ENCODE measurements at places on chromosomes 5 and 9. TPM values are rescaled to one million over a fixed set of nuclear protein-coding genes. Genes with fewer than 3 reads are reported as not detected.
A peak's percentile ranks its signal among the peaks of the same experiment; 100 is the strongest.

MARCOL gene
- total RNA-seq = not detected

C9orf85 gene
- total RNA-seq = 6.3 TPM

MRPL22 gene
- 78.4 TPM for total RNA-seq

OMD gene
- total RNA-seq = 6.4 TPM

MLANA gene
- total RNA-seq = not detected

DMRT2 gene
- total RNA-seq = not detected

HRCT1 gene
- 6.2 TPM for total RNA-seq

FBN2 gene
- 34.1 TPM for total RNA-seq

UBE2QL1 gene
- total RNA-seq = 25.5 TPM

DND1 gene
- total RNA-seq = 0.47 TPM

PDE8B gene
- total RNA-seq = 5.9 TPM

NR5A1 gene
- not detected for total RNA-seq

TMEM215 gene
- not detected for total RNA-seq

PCDHB3 gene
- total RNA-seq = 0.77 TPM

GRCh38 chr9:4987961-4988421 lies 2.9 kb downstream of the JAK2 start:
- no peaks in the 10 kb centered on the region for H3K27me3 ChIP-seq
- H3K4me1 ChIP-seq = peaks cover 67% of the 10 kb centered on the region
- DNase-seq = no peak

DNA sequence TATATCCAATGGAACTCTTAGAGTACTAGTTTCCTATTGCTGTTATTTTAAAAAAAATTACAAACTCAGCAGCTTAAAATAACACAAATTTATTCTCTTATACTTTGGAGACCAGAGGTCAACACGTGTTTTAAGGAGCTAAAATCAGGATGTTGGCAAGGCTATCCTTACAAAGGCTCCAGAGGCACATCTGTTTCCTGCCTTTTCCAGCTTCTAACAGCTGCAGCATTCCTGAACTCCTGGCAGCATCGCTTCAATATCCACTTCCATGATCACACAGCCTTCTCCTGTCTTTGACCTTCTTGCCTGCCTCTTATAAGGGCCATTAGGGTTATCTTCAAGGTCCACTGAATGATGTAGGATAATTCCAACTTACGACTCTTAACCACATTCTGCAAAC lies 92.2 kb upstream of the CCNG1 start:
- H3K4me3 ChIP-seq = no peak overlapping the region
- no peaks in the 10 kb centered on the region for H3K27me3 ChIP-seq
- peaks cover 2% of the 10 kb centered on the region for H3K4me1 ChIP-seq
- H3K27ac ChIP-seq = no peak overlapping the region

- H3K4me3 ChIP-seq = no peak overlapping the region
- H3K27ac ChIP-seq = peak overlapping the region; percentile 71
- peak; percentile 41 for DNase-seq
- no peaks in the 10 kb centered on the region for H3K27me3 ChIP-seq
- H3K4me1 ChIP-seq = peaks cover 34% of the 10 kb centered on the region
- no peaks in the 10 kb centered on the region for H3K36me3 ChIP-seq
Observed at GRCh38 chr9:89755821-89756220, 151.0 kb downstream of the GADD45G start.

DNA sequence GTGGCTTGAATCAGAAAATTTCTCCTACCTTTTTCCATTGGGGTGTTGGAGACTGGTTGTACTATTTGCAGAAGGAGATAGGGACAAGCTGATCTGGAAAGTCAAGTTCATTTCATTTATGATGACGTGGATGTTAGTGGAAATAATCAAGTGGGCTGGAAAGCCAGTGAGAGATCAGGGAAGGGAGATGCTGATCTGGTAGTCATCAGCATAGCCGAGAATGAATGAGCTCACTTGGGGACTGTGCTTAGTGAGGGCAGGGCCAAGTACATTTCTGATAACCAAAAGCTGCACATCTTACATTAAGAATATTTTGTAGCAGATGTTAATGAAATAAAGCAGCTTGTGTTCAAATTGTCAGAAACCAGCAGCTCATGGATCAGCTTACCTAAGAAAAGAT lies 12.1 kb downstream of the MAN2A1 start:
- no peak overlapping the region for H3K4me3 ChIP-seq
- H3K27me3 ChIP-seq = no peaks in the 10 kb centered on the region
- no peaks in the 10 kb centered on the region for H3K36me3 ChIP-seq
- H3K4me1 ChIP-seq = peaks cover 27% of the 10 kb centered on the region
- DNase-seq = no peak

GRCh38 chr5:168147568-168148360 lies 143.7 kb upstream of the WWC1 start:
- H3K27me3 ChIP-seq = no peaks in the 10 kb centered on the region
- peak overlapping the region; percentile 69 for H3K27ac ChIP-seq
- DNase-seq = no peak
- no peaks in the 10 kb centered on the region for H3K36me3 ChIP-seq
- H3K4me3 ChIP-seq = no peak overlapping the region
- H3K4me1 ChIP-seq = peaks cover 41% of the 10 kb centered on the region

DNA sequence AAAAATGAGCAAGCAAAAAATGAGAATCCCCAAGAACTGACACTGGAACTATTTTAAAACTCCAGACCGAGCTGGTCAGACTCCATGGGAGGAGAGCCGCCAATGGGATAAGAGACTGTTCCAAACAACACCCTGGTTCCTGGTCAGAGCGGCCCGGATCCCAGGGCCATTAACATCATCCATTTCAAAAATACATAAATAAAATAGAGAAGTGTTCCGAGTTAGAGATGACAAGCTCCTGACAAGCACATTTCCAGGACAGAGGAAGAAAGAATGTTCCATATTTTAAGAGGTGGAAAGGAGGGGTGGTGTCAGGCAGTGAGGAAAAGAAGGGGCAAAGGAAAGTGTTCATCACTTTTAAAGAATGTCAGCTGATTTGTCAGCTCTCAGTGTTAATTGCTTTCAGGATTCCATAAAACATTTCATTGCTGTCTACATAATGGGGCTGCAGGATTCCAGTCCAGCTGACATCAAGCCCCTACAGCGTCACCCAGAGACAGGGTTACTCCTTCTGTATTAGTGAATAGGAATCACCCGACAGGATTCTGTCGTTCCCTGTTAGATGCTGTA lies 202.5 kb upstream of the TRIM32 start:
- H3K4me3 ChIP-seq = no peak overlapping the region
- DNase-seq = no peak
- no peaks in the 10 kb centered on the region for H3K27me3 ChIP-seq
- no peaks in the 10 kb centered on the region for H3K4me1 ChIP-seq
- no peak overlapping the region for H3K27ac ChIP-seq

GRCh38 chr9:105500108-105500766 lies 52.4 kb downstream of the FSD1L start:
- no peaks in the 10 kb centered on the region for H3K4me1 ChIP-seq
- no peaks in the 10 kb centered on the region for H3K36me3 ChIP-seq
- no peak for DNase-seq
- no peak overlapping the region for H3K27ac ChIP-seq
- H3K4me3 ChIP-seq = no peak overlapping the region

DNA sequence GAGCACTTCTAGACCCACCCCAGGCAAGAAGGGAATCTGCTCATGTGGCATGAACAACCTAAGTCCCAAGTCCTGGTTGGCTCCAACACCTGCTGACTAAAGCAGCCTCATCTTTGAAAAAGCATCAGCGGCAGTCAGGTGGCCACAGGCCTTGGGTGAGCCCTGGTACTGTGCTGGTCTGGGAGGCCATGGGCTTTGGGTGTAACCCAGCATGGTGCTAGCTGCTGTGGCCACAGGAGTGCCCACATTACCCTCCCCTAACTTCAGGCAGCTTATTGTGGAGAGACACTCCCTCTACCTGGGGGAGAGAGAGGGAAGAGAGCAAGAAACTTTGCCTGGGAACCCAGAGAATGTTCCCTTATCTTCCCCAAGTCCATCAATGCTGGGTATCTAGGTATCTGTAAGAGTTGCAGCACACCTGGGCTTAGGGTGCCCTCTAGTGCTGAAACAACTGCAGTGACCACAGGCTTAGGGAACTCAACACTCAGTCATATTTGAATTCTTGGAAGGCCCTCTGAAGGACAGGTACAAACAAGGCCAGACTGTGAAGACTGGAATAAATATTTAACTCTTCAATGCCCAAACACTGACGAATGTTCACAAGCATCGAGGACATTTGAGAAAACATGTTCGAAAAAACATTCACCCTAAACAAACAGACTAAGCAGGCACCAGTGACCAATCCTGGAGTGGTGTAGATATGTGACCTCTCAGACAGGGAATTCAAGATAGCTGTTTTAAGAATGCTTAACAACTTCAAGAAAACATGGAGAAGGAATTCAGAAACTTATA lies 69.9 kb upstream of the OR2K2 start:
- H3K36me3 ChIP-seq = peaks cover 94% of the 10 kb centered on the region
- H3K4me1 ChIP-seq = no peaks in the 10 kb centered on the region
- no peak for DNase-seq
- H3K27ac ChIP-seq = no peak overlapping the region
- no peaks in the 10 kb centered on the region for H3K27me3 ChIP-seq

DNA sequence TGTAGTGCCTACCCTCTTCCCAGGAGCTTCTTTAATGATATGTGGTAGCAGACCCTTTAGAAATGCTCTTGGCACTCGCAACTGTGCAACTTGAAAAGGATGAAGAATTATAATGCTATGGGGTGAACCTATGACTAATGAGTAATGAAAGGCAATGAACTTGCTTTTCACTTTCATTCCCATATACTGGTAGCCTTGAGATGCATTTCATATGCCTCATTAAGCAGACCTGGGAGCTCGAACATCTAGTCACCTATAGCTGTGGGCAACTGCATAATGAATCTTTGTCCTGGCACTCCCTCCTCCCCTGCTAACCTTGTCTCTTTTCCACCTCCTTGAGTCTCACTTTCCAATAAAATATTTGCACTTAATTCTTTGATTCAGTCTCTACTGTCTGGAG lies 605.9 kb upstream of the DAB2 start:
- H3K27ac ChIP-seq = no peak overlapping the region
- H3K4me1 ChIP-seq = no peaks in the 10 kb centered on the region
- H3K27me3 ChIP-seq = no peaks in the 10 kb centered on the region
- H3K4me3 ChIP-seq = no peak overlapping the region

DNA sequence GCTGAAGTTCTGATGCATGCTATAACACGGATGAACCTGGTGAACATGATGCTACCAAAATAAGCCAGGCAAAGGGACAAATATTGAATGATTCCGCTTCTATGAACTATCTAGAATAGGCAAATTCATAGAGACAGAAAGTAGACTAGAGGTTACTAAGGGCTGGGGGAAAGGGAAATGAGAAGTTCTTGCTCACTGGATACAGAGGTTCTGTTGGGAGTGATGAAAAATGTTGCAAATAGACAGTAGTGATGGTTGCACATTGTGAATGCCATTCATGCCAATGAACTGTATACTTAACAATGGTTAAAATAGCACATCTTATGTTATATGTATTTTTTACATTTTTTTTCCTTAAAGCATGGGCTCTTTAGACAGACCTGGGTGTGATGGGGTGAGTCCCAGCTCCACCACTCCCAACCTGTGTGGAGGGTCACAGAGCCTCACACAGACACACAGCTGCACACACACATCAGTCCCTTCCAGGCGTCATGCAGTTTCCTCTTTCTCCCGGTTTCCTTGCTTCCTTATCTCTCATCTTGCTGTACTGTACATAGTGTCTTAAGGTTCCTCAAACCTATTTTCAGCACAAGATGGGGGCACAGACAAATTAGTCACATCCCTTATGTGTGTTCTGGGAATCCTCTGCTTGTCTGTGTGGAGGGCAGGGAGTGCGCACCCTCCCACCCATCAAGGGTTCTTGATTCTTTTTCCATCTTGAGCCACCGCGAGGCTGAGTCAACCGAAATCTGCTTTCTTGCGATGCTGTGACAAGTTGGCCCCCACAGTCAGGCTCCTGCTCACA lies 192.9 kb downstream of the CRB2 start:
- H3K27me3 ChIP-seq = no peaks in the 10 kb centered on the region
- H3K4me3 ChIP-seq = no peak overlapping the region
- no peak for DNase-seq

- no peaks in the 10 kb centered on the region for H3K4me1 ChIP-seq
- no peaks in the 10 kb centered on the region for H3K36me3 ChIP-seq
- no peaks in the 10 kb centered on the region for H3K27me3 ChIP-seq
- H3K4me3 ChIP-seq = no peak overlapping the region
- no peak for DNase-seq
Observed at GRCh38 chr5:110769000-110769681, 30.3 kb downstream of the SLC25A46 start.

GRCh38 chr5:65730910-65731309 lies 8.9 kb downstream of the NLN start:
- H3K4me1 ChIP-seq = no peaks in the 10 kb centered on the region
- DNase-seq = no peak
- H3K27me3 ChIP-seq = no peaks in the 10 kb centered on the region
- H3K36me3 ChIP-seq = no peaks in the 10 kb centered on the region

- no peak overlapping the region for H3K27ac ChIP-seq
- no peaks in the 10 kb centered on the region for H3K36me3 ChIP-seq
- no peak for DNase-seq
- H3K4me1 ChIP-seq = no peaks in the 10 kb centered on the region
- no peak overlapping the region for H3K4me3 ChIP-seq
Observed at GRCh38 chr5:7015586-7016256, 302.5 kb downstream of the TENT4A start.

- H3K27me3 ChIP-seq = no peaks in the 10 kb centered on the region
- no peaks in the 10 kb centered on the region for H3K36me3 ChIP-seq
- no peaks in the 10 kb centered on the region for H3K4me1 ChIP-seq
- H3K27ac ChIP-seq = no peak overlapping the region
- DNase-seq = no peak
Observed at GRCh38 chr5:86526811-86527348, 90.9 kb upstream of the COX7C start.

- no peak for DNase-seq
- H3K27ac ChIP-seq = peak overlapping the region; percentile 82
- H3K27me3 ChIP-seq = no peaks in the 10 kb centered on the region
- no peaks in the 10 kb centered on the region for H3K36me3 ChIP-seq
- H3K4me1 ChIP-seq = peaks cover 32% of the 10 kb centered on the region
Observed at GRCh38 chr9:130824079-130824478, 11.0 kb upstream of the ABL1 start.

DNA sequence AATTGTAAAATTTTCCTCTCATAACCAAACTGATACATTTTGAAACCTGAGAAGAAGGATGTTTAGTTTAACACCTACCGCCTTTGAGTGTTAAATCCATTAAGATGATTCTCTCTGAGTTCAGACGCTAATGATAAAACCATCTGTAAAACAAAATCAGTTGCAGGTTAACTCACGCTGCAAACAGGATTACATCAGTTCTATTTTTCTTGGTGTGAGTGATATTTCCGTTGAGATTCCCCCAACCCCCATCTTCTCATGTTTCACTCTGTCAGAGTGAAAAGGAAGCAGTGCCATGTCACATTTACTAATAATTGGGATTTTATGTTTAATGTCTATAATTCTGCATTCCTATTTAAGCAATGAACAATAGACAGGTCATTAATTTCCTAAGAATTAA lies 146.5 kb downstream of the FANCC start:
- no peaks in the 10 kb centered on the region for H3K36me3 ChIP-seq
- no peaks in the 10 kb centered on the region for H3K27me3 ChIP-seq
- no peak for DNase-seq
- H3K4me1 ChIP-seq = peaks cover 6% of the 10 kb centered on the region
- H3K4me3 ChIP-seq = no peak overlapping the region

Measured in left ventricle myocardium inferior (tissue), 1 donor.